Activated CD4-positive, alpha-beta T cell treated with anti-CD3 and anti-CD28 coated beads, Interleukin-2, amount 50 U/mL, for 48 hours (primary cell): ENCODE measurements at places on chromosomes 3 and 15.
A peak's percentile ranks its signal among the peaks of the same experiment; 100 is the strongest.

- DNase-seq, result no peak
Measured at GRCh38 chr15:41501191-41501917, 7.7 kb downstream of the ITPKA start.

DNA sequence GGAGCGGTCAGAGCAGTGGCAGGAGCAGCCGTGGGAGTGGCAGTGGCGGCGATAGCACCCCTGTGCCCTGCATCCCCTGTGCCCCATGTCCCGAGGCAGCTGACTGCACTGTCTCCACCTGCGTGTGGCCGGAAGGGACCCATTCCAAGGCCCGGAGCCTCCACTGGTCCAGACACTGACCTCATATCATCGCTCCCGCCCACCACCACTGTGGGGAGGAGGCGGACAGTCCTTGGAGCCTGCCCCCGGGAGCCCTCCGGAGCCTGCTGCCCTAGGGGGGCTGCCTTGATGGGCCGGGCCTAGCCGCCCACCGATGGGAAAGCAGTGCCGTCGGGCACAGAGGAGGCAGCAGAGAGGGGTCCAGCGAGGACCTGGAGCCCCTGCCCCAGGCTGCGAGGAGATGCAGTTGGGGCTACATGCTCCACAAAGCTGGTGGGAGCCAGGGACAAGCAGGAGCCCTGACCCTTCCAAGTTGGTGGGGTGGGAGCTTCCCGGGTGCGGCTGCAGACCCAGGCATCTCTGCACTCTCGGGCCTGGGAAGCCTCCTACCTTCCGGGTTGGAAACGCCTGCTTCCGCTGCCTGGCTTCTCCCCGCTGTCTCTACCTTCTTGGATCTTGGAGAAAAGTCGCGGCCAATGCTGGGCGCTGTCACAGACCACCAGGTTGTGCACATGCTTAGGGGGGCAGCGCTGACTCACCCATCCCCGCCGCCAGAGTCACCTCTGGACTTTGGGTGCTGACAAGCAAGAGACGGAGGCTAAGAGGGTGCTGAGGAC, 283.2 kb upstream of the ROBO1 start:
- no peak for DNase-seq

DNA sequence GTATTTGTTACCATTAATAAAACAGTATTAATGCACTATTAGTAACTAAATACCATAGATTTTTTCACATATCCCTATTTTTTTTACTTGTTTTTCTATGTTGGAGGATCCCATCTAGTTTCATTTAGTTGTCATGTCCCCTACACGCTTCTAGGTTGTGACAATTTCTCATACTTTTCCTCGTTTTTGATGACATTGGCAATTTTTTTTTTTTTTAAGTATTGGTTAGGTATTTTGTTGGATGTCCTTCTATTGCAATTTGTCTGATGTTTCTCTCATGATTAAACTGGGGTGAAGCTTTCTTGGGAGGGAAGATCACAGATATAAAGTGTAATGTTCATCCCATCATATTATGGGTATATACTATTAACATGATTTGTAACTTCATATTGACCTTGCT, 409.1 kb upstream of the CNTN6 start:
- no peak for DNase-seq

DNA sequence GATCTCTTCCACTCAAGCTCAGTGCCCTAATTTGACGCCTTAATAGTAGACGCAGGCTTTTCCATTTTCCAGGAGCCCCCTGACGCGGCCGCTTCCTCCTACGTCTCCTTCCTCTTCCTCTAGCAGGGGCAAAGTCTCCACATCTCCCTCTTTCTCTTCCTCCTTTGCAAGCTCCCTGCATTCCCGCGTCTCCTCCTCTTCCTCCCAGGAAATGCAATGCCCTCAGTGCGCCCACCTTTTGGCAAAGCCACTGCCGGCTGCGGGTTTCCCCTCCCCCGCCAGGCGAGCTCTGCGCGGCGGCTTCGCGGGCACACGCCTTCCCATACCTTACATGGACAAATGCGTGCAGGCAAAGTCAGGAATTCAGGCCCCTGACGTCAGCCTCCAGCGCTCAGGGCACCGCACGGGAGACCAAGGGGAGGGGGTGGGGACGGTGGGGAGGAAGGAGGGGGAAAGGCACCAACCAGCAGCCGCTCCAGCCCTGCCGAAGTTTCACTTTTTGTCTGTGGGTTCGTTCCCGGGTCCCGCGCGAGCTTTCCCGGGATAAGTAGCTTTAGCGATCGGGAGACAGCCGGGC, 432 bp upstream of the LPP start:
- peak; percentile 66 for DNase-seq

DNA sequence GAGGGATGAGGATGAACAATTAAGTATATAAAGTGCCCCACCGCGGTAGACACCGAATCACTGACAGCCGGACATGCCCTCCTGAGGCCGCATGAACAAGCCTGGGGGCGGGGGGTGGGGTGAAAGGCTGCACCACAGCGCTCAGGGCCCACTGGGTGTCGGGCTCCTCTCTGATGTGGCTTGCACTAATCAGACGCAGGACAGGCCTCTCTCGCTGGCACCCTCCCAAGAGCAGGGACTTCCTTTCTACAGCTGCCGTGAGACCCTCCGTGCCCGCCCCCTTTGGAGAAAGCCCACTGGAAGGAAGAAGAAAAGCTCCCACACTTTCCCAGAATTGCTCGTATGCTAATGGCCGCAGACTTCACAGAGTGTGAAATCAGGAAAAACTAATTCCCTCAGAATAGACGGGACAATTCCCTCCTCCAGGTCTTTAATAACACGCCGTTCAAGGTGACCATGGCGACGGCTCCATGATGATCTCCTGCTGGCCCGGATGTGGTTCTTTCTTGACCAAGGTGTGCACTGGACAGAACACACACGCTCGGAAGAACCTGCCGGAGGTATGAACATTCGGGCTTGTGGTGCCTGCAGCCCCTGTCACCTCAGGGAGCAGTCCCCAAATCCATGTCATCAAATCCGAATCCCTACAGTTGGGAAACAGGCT, 32.0 kb downstream of the IQSEC1 start:
- DNase-seq, result no peak

- DNase-seq, result no peak
Measured at GRCh38 chr15:59674361-59674877, 14.7 kb downstream of the BNIP2 start.

DNA sequence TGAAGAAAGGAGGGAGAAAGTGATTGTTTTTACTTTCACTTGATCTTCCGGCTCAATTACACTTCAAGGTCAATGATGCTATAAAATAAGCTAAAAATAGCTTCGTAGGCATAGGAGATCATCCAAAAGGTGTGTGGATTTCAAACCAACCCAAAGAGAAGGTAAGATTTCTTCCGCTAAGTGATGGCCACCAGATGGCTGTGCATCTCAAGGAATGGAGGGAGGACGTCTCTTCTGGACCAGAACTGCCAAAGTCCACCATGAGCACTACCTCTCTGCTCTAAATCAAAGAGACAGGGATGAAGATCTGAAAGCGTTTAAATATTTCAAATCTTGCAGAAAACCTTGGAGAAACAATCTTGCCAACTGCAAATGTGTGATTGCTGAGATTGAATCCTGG, 199.1 kb upstream of the ZPLD1 start:
- DNase-seq, result no peak

- DNase-seq, result no peak
Measured at GRCh38 chr15:62886431-62887071, 156.0 kb upstream of the TPM1 start.

- DNase-seq, result no peak
Measured at GRCh38 chr3:24351779-24352469, 142.7 kb downstream of the THRB start.

DNA sequence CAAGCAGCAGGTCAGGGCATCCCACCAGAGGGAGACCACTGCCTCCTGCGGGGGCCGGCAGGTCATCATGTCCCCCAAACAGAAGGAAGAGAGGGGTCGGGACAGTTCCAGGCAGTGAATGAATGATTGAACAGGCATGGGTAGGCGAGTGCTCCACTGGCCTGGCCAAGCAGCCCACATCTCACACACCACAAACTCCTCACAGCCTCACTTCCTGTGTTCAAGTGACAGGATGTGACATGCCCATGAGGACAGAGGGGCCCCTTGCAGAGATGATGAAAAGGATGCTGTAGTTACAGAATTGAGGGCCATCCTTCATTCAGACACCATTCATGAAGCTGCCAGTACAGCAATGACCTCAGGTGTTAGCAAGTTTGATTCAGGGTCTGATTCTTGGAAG, 3.7 kb downstream of the IQSEC1 start:
- DNase-seq, result peak; percentile 47

DNA sequence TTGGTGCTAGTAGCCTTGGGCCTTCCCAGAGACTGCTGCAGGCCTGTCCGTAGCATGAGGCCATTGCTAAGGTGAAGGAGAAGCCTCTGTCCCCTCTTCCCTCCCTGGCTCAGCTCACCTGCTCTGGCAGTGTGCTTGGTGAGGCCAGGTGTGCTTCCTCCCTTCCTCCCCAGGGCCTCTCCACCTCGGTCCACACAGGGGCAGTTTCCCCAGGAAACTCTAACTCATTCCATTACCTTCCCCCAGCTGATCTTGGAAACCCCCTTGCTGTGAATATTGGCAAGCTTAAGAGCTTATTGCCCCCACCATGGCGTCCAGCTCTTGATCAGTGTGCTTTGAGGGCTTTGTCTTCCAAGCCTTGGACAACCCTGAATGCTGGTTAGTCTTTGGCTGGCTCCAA, 52.7 kb downstream of the ZNF445 start:
- no peak for DNase-seq

DNA sequence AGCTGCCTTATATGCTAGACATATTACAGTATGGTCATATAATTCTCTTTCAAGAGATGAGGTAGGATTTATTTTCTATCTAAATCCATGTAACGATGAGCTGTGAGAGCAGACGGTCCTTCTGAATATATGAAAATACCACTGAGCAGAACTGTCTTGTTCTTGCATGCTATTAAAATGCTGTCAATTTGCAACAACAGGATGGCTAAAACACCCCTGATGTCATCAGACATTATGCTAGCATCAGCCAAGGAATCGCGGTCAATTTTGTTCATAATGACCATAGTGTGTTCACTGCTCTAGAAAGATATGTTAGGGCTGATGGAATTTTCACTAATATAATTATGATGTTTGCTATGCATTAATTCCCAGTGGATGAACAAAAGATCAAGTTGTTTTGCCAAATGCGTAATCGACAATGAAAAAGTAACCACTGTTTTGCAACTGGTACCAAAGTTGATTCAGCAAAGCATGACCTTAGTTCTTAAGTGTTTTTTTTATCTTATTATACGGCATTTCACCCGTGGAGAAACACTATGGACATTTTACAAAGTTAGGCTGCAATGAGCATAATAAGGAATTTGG, 765.4 kb upstream of the NR2F2 start:
- no peak for DNase-seq

DNA sequence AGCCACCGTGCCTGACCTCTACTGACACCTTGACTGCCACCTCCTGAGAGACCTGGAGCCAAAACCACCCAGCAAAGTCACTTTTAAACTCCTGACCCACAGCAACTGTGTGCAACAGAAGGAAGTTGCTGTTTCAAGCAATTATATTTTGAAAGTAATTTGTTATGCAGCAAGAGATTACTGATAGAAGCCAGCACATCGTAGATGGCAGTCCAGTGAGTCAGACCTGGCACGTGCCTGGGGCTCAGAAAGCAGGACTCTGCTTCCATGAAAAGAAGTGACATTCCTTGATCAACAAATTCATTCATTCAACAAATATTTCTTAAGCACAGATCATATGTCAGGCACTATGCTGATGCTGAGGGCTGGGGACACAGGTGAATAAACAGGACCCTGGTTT, 5.7 kb upstream of the CSPG4 start:
- DNase-seq, result no peak

DNA sequence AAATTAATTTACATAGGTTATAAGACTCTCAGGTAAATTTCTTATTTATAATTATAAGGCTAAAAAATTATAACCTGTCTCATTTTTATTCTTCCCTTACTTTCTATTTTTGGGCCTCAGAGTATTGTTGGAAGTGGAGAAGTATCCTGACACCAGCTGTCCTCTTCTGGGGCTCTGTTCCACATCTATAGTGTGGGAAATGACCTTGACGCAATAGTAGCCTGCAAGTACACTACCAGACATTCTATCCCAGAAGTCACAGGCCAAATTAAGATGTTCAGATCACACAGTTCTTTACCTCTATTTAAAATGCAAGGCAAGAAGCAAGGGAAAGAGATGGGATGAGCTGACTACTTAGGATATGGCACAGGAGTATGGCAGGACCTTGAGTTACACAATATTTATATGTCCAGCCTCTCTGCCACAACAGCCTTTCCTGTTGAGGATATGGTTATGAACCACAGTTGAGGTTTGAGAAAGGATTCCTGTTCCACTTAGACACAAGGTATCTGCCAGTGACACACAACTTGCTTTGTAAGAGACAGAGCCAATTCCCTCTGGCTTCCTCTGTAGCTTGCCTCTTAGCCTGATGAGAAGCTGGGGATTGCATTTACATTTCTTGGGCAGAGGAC, 158.0 kb upstream of the IL12A start:
- no peak for DNase-seq

DNA sequence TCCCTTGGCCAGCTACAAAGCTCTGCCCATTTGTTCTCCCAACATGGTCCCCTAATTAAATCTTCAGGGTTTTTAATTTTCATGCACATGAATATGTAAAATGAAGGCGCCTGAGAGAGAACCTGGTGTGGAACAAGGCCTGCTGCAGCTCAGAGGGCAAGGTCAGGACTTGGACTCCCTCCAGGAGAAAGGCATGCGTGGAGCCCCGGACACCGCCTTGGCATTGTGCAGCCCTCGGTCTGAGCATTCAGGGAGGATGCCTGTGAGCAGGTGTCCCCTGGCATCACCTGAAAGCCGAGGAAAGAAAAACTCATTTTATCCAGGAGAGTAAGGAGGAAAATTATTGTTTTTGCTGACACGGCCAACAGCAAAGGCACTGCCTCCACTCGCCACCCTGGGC, 33.8 kb upstream of the EPHB1 start:
- DNase-seq, result no peak

DNA sequence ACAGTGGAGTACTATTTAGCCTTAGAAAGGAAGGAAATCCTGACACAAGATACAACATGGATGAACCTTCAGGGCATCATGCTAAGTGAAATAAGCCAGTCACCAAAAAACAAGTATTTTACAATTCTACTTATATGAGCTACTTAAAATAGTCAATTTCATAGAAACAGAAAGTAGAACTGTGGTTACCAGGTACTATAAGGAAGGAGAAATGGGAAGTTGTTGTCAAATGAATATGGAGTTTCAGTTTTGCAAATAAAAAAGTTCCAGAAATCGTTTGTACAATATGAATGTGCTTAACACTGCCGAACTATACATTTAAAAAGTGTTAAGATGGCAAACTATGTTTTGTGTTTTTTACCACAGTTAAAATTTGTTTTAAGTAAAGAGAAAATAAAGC, 26.8 kb downstream of the TRANK1 start:
- no peak for DNase-seq
